ENCODE measurements at places on chromosomes 2 and 18. TPM values are rescaled to one million over a fixed set of nuclear protein-coding genes. Genes with fewer than 3 reads are reported as not detected.

- DNase-seq: peak; percentile 26
Observed at GRCh38 chr2:234463626-234464290, 33.1 kb downstream of the ARL4C start.

DNA sequence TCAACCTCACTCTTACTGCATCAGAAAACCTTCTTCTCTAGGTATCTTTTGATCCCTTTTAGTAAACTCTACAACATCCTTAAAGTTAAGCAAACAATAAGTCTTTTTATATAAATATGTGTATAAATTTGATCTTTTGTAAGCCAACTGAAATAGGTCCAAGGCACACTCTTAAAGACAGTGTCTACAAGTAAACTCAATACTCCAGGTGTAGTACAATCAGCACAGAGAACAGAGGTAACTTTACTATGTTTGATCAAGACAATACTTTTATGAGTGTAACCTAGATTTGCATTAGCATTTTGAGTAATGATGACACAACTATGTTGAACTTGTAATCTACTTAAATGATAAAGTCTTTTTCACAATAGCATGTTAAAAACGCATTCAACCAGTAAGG, 593.1 kb upstream of the CHAC2 start:
- no peak for DNase-seq

DNA sequence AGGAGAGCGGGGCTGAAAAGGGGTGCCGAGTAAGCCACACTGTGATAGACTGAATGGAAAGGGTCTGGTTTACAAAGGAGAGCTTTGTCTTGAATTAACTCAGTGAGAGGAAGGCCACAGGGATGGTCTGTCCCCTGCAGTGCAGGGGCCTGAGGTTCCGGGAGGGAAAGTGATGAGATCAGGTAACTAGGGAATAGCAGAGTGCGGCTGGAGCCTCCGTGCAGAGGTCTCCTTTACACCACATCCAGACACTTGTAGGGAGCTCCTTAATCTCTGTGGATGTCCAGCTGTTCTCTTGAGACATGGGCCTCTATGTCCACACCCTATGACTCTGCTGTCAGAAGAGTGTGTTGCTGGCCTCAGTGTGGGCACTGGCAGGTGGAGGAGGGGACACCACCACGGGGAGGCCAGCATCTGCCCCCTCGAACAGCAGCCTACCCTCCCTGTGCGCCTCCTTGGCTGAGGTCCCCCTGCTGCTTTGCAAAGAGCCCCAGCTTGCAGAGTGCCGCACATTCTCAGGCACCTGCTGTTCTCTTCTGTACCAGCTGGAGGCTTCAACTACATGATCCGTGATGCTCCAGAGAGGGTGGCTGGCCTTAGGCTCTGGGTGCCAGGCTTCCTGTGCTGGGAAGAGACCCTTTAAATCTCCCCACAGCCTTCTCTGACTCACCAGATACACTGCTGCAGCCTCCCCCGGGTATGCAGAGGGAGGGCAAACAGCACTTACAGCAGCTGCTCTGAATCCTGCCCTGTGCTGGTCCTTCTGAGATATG, 25.9 kb downstream of the ENOSF1 start:
- DNase-seq: no peak

- no peak for DNase-seq
Observed at GRCh38 chr2:217026569-217026968, 166.7 kb upstream of the TNP1 start.

DNA sequence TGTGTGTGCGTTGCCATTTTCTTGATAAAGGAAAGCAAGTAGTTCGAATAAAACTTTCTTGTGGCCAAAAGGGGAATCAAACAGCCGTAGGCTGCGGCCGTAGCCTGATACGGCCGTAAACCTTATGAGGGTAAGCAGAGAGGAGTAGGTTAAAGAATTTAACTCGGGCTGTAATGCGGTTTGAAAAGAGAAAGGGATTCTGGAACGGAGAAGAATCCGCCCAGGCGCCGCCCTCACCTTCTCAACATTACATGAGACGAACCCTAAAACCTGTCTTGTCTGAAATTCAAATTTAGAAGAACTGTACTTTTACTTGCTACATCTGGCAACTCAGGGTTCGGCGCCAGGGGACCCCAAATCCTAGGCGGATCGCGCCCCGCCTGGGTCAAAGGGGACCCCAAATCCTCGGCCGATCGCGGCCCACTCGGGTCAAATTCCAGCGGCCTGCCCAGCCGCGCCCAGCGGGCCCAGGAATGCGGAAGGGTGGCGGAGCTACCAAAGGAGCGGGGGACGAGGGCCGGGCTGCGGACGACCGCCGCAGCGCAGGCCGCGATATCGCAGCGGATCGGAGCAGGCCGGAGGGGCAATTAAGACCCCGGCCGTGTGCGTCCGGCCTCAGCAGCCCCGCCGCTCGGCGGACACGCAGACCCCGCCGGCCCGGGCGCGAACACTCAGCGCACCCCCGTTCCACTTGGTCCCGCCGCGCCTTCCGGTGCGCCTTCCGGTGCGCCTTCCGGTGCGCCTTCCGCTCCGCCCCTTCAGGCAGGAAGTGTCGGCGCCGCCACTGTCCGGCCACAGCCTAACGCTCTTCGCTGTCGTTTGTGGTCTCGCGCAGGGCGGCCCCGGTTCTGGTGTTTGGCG, at the start of gene MYL12B:
MYL12B (plus strand) TSS at position 761 of the 861 bp plus-strand sequence. CDS start 10,766 bp downstream, outside the sequence.
- DNase-seq: peak; percentile 82

DNA sequence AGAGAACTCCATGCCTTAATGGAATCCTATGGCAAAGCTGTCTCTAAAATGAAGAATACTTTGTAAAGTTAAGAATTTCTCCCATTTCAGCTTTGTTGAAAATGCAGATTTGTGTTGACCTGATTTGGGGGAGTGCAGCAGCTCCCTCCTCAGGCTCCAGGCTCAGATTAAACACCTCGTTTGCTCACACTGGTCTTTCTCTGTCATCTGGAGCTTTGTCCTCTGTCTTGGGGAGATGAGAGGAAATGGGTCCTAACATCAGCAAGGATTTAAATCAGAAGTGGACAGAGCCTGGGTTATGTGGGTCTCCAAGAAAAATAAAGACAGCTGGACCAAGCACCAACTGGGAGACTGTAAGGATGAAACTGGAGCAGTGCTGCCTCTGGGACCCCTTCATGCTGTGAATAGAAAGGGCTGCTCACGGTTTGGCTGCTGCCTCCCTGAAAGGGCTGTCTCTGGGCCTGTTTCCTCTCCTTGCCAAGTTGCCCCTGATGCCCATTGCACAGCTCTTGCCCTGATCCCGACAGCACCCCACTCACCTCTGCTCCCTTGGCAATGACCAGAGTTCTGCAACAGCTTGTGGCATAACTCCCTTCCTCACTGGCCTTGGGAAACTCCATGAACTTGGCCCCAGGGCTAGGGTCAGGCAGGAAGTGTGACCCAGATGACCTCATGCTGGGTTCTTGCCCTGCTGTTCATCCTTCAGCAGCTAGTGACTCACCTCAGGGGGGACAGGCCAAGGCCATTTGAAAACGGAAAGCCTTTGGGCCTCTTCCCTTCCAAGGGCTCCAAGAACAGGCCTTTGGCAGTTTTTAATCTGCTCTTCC, 197.2 kb downstream of the CYP26B1 start:
- DNase-seq: no peak

DNA sequence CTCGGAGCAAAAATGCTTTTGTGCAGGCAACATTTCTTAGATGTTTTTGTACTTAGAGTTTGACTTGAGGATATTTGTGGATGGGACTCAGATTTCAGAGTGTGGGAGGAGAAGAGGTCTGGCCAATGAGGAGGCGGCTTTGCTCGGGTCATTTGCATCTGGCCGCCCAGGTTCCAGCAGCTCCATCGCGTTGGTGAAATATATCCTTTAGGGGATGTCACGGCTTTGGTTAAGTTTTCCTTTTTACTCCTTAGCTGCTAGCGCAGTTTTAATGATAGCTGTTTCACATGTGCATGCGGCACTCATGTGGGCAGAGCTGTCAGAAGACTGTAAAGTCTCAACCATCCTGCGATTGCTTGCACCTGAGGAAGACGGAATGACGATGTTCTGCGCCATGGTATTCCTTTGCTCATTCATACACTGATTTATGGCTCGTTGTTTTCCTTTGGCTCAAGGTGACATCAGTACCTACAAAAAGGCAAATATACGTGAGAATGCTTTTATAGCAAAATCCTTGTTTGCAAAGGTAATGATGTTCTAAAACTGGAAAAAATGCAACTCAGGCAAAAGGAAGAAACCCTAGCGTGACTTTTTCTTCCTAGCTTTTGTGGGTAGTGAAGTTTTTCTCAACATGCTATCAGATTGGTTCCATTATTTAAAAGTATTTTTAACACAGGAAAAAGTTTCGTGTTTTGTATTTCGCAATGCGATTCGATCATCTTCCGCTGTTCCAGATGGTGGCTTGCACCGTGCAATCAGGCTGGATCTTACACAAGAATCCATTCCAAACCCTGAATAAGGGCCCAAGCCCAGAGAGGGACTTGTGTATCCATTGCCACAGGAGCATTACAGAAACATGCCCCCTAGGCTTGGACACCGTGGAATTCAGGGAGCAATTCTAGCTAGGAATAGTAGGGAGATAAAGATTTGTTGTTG, 70.5 kb upstream of the ZNF516 start:
- peak; percentile 79 for DNase-seq

The C2orf76 gene
- total RNA-seq: 11.0 TPM

GRCh38 chr2:239661334-239662312, 260.8 kb upstream of the HDAC4 start:
- no peak for DNase-seq

The ACOXL gene
- 29.3 TPM for total RNA-seq

DNA sequence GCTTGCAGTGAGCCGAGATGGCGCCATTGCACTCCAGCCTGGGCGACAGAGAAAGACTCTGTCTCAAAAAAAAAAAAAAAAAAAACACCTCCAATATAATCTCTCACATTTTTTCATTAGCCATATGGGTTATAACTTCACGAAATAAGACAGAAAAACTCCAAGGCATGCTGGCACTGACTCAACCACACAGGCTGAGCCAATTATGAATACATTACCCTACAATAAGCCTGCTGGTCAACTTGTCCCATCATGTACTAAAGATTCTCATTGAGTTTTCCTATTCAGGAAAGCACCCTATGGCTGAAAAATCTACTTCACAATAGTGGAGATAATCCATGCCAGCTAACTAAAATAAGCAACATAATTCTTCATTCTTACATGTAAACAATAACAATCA, 12.8 kb upstream of the MAP3K20 start:
- no peak for DNase-seq

DNA sequence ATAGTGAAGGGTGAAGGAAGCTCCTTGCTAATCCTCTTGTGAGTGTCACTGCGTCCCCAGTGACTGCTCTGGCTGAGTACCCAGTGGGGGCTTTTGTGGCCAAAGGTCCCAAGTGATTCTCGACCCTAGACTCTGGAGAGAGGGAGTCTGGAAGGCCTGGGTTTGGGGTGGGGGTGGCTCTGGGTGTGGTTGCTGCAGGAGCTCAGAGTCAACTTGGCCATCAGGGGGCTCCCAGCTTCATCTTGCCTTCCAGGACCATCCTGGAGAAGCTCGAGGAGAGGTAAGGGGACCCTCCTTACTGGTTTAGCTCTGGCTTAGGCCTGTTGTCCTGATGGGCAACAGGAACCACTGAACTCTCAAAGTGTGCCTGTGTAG, 592 bp downstream of the PSD4 start:
- DNase-seq: no peak

All from left lung (tissue), 14 donors.